Stimulated activated CD8-positive, alpha-beta memory T cell treated with anti-CD3 and anti-CD28 coated beads, Interleukin-7, amount 100 ng/mL, for 48 hours (primary cell): ENCODE measurements at places on chromosomes 13 and 19.

DNA sequence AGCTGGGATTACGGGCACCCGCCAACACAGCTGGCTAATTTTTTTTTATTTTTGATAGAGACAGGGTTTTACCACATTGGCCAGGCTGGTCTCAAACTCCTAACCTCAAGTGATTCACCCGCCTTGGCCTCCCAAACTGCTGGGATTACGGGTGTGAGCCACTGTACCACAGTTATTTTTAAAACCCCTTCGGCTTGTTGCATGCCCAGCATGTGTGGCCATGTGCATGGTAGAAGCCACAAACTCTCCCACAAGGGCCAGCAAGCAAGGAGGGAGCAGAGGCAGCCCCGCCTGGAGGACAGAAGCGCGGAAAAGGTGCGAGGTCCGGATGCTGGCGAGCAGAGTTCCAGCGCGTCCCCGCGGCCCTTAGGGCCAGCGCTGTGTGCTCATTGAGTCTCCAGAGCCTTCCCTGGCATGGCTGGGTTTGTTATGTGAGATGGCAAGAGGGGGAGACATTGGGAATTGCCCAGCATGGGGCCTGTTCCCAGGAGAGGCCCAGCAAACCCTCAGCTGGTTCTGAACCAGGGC, 12.9 kb downstream of the THOP1 start:
- DNase-seq = no peak

GRCh38 chr19:31589109-31589508, 239.9 kb upstream of the TSHZ3 start:
- DNase-seq = no peak

DNA sequence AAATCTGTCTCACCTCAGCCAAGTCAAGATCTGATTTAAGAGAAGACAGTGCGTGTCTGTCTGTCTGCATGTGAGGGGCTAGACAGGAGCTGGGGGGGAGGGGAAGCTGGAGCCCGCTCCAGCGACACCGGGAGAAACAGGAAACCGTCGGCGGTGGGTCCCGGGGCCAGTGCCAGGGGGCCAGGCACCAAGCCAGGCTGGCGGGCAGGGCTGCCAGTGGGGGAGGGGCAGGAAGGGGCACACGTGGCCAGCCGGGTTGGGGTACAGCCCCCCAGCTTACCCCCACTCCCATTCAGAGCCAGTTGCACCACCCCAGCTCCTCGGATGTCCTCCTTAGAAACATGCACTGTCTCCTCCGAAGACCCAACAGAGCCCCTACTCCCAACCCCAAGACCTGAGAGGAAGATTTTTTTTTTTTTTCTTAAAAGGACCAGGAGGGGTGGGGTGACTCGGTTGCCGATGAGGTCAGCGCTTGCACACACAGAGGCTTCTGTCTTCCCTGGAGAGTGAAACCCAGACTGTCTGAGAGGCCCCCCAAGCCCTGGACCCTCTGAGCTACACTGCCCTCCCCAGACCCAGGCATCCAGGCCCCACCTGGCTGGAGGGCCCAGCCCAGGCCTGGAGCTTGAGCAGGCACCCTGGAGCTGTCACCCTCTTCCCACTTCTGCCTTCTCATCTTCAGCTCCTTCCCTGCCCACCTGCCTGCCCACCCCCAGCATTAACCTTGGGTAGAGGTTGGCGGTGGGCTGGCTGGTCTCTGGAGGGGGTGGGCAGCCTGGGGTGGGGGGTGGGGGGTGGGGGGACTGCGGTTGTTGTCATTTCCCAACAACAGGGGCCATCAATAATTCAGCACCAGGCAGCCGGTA, 4.0 kb downstream of the ERF start:
- DNase-seq = no peak

- no peak for DNase-seq
Observed at GRCh38 chr13:31970231-31970930, 61.2 kb upstream of the FRY start.

GRCh38 chr19:45638930-45639729, at the start of gene EML2:
Gene EML2, minus strand, starts transcription at chr19:45639397. Its CDS starts 21 bp downstream, at chr19:45639376.
- DNase-seq = peak; percentile 32

GRCh38 chr19:3146677-3147100, 10.9 kb downstream of the GNA15 start:
- no peak for DNase-seq

DNA sequence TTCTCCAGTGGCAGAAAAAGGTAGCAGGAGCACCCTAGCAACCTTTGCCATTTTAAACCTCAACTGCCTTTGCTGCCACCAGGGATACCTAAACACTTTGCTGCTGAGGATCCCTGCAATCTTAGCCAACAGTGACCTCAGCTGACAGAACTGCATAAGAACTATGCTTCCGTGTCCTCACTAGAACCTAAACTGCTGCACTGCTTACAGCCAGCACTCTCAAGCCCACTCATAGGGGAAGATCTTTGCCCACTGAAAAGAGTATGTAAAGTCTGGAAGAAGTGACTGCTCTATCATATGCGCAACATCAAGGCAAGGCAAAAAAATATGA, 270.0 kb upstream of the PCDH20 start:
- DNase-seq = no peak

GRCh38 chr19:44939668-44940067, 2.4 kb upstream of the APOC4 start:
- no peak for DNase-seq

DNA sequence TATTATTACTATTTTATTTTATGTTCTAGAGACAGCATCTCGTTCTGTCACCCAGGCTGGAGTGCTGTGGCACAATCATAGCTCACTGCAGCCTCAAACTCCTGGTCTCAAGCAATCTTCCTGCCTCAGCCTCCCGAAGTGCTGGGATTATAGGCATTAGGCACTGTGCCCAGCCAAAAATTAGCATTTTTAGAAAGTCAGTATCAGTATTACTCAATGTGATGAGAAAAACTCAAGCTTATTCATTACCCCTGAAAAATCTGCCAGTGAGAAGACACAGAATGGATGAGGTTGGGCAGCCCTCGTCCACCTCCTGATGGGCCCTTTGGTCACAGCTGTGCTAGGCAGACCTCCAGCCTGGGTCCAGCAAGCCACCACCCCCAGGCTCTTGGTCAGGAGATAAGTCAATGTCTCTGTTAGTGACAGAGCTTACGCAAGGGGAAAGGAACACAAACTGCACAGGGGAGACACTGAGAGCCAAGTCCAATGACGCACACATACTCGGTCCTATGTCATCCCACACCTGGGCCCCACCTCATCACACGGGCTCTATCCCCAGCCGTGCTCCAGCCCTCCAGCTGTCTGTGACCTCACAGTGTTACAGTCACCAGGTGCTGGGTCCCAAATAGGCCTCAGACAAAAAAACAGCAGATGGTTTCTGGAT, 19.8 kb downstream of the PEPD start:
- DNase-seq = no peak

DNA sequence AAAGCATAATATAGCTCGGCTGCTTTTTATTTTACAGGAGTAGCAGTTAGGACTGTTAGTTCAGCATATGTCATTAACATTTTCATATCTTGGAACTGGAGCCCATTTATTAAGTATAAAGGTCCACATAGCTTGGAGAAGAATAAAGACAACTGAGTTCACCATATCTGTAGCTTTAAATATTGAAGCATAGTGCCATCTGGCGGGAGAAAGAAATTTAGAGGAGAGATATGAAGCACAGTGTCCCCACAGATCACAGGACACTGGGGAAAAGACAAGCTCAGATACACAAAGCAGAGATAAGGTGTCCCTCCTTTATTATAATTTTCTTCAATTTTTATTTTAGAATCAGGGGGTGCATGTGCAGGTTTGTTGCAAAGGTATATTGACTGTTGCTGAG, 104.7 kb upstream of the FREM2 start:
- no peak for DNase-seq

GRCh38 chr13:73287831-73288230, 229.0 kb downstream of the KLF5 start:
- DNase-seq = no peak

DNA sequence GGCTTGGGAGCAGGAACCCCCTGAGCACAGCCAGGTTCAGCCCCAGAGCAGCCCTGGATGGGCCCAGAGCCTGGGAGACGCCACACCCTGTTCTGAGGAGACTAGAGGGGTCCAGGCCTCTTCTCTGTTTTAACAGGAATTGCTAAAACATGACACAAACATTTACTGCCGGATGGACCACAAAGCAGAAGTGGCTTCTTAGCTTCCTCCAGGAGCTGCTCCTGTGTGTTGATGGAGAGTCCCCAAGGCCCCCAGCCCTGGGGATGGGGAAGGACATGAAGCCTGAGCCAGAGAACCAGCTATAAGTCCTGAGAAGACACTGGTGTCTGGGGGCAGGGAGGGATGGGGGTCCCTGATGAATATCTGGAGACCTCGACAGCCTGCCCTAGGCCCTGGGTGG, 14.6 kb downstream of the CEACAM3 start:
- DNase-seq = no peak

DNA sequence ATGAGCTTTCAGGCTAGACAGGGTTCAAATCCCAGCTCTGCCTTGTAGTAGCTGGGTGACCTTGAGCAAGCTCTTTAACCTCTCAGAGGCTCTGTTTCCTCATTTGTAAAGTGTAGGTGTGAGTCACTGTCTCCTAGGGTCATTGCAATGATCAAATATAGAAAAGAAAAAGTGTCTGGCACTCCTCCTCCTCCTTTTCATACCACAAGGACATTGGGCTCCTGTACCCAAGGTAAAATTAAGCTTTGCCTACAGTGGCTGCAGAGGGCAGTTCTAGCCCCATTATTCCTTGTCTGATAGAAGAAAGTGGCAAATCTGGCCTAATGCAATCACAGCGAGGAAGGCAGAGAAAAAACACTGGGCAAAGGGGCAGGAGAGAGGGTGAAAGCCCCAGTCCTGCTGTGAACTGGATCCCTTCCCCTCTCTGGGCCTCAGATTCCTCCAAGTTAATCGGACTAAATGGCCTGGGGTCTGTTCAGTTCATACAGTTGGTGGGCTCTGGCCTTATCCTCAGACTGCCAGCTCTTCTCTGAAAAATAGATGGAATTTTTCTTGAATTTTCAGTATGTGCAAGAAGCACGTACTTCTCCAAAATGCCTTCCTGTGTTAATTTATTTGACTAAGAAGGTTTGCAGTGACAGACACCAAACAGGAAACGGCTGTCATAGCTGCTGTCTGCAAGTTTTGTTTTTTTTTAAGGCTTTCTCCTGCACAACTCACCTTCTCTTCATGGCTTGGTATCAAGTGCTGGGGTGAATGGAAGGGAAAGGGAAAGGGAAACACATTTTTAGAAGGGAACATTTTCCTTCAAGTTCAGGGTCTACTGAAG, 35.3 kb downstream of the RGCC start:
- no peak for DNase-seq

- DNase-seq = no peak
Observed at GRCh38 chr19:49975051-49975450, 14.1 kb upstream of the SIGLEC11 start.

DNA sequence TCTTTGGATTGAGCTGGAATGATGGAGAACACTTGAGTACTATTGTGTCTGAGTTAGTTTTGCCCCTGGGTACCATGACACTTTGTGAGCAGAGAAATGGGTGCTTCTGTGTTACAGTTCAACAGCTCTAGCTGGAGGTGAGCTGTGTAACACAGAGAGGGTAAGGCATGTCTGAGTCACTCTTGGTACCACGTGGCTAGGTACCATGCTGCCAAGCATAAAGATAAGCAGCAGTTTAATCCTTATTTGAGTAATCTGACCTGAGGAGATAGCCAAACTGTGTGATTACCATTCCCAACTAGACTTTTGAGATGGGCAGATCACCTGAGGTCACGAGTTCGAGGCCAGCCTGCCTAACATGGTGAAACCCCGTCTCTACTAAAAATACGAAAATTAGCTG, 122.0 kb downstream of the OLFM4 start:
- no peak for DNase-seq

GRCh38 chr13:99941911-99942310, 29.7 kb downstream of the ZIC5 start:
- no peak for DNase-seq

- DNase-seq = no peak
Observed at GRCh38 chr19:51094696-51095279, 12.1 kb upstream of the KLK14 start.

- no peak for DNase-seq
Observed at GRCh38 chr19:2176337-2176994, 12.7 kb downstream of the DOT1L start.

DNA sequence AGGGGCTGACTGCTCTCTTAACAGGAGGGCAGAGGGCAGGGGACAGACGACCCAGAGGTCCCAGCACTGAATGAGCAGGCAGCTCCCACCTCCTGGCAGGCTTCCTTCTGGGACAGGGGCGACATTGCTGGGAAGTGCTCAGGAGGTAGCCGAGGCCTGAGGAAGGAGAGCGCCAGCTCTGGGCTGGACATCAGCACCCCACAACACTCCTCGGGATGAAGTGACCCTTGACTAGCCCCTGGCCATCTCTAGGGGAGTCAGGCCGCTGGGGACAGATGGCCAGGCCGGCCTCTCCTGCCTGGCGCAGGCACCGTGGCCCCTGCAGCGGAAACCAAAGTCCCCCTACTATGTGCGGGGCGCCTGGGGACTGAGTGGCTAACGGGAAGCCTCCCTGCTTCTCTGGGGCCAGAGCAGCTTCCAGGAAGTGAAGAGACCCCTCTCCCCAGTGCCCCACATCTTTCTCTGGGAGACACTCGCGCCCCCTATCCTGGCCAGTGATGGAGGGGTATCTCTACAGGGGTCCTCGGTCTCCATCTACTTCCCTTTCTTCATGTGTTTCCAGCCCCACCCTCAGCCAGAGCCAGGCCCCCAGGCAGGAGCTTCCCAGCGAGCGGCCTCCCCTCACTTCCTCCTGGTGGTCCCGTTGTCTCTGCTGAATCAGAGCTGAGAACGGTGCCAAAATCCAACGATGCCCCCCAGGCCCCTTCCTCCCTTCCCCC, 10.1 kb downstream of the PRR36 start:
- DNase-seq = no peak

DNA sequence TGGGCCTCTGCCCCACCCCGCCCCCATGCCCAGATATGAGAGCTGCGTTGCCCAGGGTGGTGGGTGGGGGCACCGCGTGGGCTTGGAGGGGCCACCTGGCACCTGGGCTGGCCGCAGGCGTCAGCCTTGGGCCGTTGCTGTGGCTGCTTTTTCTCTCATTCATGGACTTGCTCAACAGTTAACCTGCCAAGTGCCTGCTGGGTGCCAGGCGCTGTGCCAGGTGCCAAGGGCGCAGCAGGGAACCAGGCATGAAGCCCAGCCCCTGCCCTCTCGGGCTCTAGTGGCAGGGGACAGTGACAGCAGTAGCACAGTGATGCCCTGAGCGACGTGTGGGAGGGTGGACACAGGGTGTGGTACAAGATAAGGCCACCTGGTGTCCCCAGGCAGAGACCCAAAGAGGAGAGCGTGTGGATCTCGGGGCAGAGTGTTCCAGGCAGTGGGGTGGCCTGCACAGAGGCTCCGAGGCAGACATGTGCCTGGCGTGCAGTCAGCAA, 28.1 kb downstream of the DHX34 start:
- no peak for DNase-seq

- DNase-seq = no peak
Observed at GRCh38 chr19:4531562-4532165, 3.4 kb downstream of the PLIN5 start.

- DNase-seq = no peak
Observed at GRCh38 chr19:55454787-55455243, 6.6 kb downstream of the ISOC2 start.

- DNase-seq = peak; percentile 19
Observed at GRCh38 chr13:20411638-20412342, 113.9 kb downstream of the CRYL1 start.
